ENCODE measurements at places on chromosomes 6 and 20.
A peak's percentile ranks its signal among the peaks of the same experiment; 100 is the strongest.

- DNase-seq, result no peak
Measured at GRCh38 chr6:168536196-168536595, 95.2 kb downstream of the SMOC2 start.

GRCh38 chr6:75397171-75397570, 96.4 kb downstream of the FILIP1 start:
- DNase-seq, result no peak

- DNase-seq, result no peak
Measured at GRCh38 chr20:32971703-32972161, 32.5 kb downstream of the SUN5 start.

DNA sequence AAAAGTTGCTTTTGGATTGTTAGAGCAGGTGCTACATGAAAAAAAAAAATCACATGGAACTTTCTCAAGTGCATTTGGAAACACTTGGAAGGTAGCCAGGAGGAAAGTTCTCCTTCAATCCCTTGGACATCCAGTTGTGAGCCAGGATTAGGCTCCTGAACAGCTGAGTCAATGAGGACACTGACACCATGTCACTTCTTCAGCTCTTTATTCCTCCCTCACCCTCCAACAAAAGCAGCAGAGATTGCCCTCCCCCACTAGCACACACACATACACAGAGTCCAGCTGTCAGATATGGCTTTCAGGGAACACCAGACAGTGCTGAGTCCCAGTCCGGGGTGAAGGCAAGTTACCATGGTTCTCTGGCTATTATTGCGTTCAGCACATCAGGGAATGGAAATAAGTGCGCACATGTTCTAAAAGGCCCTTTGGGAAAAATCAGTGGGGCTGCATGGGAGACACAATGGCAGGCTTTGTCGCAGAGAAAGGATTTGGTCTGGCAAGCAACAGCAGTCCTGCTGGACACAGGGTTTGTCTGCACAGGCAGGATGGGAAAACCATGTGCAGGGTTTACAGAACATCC, 124.7 kb upstream of the MARCKS start:
- DNase-seq, result no peak

- DNase-seq, result no peak
Measured at GRCh38 chr6:149063468-149063867, 254.0 kb upstream of the TAB2 start.

DNA sequence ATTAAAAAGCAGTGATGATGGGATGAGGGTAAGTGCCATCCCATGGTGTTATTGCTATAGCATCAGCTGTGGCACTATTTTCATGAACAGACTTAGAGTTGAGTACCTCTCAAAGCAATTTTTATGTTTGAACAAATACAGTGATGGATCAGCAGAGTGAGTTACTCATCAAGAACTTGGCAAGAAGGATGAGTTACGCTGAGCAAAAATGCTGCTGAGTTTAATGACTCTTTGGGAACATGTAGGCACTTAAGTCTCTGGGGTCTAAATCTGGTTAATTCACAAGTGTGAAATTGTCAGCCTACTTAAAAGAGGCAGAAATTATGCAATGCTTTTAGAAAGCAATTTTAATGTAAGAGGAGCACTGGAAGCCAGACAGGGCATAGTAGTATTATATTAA, 78.5 kb upstream of the AHI1 start:
- DNase-seq, result peak; percentile 80

GRCh38 chr6:110048221-110048875, 70.2 kb downstream of the GPR6 start:
- DNase-seq, result peak; percentile 3

DNA sequence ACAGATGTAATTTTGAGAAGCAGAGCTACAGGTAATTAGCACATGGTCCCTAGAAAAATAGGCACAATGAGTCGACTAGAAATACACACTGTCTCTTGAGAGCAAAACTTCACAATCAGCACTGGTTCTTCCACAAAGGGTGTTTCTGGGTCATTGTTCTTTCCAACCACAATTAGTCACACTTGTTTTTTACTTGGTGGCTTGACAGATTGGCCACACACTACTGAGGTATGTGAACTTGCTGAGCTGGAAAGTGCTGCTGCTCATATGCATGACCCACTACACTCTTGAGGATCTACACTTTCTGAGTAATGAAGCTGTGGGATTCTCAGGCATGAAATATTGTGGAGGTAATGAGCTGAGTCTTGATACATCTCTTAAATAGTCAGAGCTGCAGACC, 347.7 kb downstream of the BCKDHB start:
- peak; percentile 97 for DNase-seq

- no peak for DNase-seq
Measured at GRCh38 chr6:134503585-134504281, 185.8 kb upstream of the SGK1 start.

DNA sequence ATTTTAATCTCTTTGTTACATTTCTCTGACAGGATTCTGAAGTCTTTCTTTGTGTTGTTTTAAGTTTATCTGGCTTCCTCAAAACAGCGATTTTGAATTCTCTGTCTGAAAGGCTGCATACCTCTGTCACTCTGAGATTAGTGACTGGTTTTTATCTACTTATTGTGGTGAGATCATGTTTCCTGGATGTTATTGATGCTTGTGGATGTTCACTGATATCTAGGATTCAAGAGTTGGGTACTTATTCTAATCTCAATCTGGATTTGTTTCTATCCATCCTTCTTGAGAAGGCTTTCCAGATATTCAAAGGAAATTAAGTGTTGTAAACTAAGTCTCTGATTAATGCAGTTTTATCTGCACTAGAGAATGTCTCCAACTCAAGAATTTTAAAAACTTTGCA, 1076.1 kb upstream of the ADGRB3 start:
- peak; percentile 22 for DNase-seq

GRCh38 chr20:15767586-15767985, 805.7 kb downstream of the KIF16B start:
- no peak for DNase-seq

DNA sequence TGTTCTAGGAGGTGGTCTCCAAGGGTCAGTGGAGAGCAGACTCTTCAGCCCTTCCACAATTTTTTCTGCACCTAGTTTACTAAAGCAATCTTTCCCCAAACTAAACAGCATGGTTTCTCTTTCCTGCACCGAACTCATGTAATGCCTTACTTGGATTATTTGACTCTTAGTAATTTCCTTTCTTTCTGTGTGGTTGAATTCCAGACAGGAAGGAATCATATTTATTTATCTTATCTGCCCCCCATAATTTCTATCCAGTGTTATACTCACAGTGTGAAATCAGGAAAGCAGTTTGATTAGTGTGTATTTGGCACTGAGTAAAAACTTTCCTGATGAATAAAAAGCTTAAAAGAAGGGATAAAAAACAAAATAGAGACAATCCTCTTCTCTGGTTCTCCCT, 140.3 kb upstream of the STMND1 start:
- DNase-seq, result peak; percentile 32

DNA sequence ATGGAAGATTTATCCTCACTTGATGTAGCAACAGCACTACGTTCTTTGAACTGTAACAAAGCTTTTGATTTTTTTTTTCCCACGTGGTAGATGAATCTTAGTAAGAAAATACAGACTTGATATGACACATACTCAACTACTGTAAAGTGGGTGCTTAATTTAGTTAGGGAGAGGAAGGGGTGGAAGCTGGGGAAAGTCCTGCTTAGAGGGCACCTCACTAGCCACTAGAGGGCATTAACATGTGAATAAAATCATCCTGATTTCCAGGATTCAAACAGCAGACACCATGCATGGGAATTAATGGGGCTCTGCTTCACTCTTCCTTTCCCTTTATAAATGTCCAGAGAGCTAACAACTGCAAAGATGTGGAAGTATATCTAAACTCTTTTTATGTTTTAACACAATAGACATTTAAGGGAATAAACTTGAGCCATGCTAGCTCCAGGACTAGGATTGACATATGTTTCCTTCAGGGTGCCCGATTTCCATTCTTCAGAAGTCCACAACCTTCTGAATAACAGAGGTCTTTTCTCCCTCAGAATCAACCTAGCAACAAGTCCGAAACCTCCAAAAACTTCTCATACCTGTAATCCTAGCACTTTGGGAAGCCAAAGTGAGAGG, 250.1 kb downstream of the ATXN1 start:
- DNase-seq, result peak; percentile 48

DNA sequence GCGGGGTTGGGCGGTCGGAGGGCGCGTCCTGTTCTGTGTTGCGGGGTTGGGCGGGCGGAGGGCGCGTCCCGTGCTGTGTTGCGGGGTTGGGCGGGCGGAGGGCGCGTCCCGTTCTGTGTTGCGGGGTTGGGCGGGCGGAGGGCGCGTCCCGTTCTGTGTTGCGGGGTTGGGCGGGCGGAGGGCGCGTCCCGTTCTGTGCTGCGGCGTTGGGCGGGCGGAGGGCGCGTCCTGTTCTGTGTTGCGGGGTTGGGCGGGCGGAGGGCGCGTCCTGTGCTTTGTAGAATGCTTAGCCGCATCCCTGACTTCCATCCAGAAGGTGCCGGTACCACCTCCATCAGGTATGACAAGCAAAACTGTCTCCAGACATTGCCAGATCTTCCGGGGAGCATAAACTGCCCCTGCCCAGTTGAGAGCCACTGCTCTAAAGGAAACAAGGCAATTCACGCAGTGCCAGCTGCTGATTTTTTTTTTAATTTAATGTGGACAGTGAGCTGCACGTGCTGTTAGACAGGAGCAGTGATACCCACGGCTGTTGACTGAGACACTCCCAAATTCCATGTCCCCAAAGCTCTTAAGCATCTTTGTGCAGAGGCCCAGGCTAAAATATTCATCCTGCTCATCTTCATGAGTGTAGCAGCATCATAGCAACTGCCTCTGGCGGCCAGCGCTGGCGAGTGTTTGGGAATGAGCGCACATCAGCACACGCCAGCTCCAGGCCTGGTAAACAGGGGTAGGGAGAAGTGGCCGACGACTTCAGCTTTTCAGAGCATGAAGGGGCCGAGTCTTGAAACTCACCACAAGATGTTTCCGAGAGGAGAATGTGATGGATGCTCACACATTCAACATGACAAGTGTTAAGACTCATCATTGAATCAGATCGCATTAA, 284.4 kb upstream of the CDH4 start:
- no peak for DNase-seq

DNA sequence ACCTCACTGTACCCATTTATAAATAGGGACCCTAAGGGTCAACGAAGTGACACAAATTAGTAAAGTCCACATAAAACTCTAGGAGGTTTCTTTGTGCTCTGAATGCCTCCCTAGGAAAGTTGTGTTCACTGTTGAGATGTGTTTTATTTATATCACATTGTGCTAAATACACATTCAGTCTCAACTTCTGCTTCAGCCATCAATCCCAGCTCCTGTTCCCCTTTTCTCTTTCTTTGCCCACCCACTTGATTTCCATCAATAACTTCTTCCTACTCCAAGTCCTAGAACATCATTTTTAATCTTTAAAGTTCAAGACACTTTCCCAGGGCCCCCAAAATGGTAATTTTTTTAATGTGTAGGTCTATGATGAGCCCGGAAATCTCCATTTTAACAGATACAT, 208.3 kb upstream of the RAB32 start:
- DNase-seq, result no peak

GRCh38 chr20:38165089-38165965, at the start of gene TGM2:
Gene TGM2, minus strand, starts transcription at chr20:38165270. Its CDS starts 72 bp downstream, at chr20:38165198.
- peak; percentile 74 for DNase-seq

DNA sequence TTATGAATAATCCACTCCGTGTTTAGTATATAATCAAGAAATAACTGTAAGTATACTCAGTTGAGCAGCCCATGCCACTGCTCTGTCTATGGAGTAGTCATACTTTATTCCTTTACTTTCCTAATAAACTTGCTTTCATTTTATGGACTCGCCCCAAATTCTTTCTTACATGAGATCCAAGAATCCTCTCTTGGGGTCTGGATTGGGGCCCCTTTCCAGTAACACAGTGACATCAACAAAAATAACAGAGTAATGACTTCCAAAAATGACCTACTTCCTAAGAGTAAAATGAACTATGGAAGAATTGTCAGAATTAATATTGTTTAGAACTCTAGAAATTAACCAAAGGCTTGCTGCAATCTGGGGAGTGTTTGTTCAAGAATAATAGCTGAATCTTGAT, 8.8 kb downstream of the OR2H1 start:
- no peak for DNase-seq

DNA sequence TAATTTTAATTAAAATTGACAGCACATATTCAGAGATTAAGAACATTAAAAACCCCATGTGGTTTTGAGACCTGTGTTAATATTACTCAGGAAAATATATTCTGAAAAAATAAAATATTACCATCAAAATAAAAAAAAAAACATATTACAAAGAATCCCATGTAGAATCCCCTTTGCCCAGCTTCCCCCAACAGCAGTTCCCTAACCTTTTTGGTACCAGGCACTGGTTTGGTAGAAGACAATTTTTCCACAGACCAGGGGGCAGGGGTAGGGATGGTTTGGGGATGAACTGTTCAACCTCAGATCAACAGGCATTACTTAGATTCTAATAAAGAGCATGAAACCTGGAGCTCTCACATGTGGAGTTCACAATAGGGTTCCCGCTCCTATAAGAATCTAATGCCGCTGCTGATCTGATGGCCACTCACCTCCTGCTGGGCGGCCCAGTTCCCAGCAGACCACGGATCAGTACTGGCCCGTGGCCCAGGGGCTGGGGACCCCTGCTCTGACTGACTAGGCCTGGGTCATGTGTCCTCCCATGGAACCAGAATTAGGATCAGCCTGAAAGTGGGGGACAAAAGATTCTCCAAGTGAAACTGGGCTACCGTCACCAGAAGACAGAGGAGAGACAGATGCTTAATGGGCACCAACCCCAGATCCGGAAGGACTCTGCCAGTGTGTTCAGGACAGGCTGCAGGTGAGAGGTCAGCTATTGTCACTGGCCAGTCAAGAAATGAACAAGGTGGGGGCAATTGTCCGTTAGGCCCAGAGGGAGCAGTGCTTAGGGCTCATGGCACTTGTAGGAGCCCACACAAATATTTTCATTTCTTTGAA, 235.5 kb downstream of the PREX1 start:
- no peak for DNase-seq

GRCh38 chr6:118260833-118261232, 287.3 kb upstream of the PLN start:
- DNase-seq, result peak; percentile 4

DNA sequence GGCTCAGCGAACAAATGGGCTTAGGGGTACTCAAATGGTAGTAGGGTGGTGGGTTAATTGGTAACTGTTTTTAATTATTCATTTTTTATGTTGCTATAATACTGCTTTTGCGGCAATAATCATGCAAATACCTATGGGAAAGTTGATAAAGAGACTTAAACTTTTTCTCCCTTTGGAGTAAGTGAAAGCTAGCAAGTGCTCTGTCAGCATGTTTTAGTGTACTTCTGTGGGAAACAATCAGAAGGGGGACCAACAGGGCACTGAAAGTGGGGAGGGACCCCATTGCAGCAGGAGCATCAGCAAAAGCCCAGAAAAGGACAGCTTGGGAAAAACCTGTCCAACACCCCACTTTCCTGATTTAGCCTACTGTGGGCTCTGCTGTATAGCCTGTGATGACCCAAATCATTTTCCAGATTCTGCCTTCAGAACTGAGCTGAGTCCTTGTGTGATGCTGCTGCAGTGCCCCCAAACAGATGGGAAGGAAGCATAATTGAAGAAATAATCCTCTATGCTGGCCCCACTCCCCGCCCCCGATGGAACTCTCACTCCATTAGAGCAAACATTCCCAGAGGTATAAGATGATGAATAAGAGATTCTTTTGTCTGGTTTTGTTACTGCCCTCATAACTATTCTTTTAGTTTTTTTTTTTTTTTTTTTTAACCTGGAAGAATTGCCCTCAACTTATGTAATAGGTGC, 322.8 kb downstream of the CD83 start:
- DNase-seq, result no peak
